ENCODE measurements at places on chromosomes 13 and 19. TPM values are rescaled to one million over a fixed set of nuclear protein-coding genes. Genes with fewer than 3 reads are reported as not detected.

GRCh38 chr13:37899753-37900152 lies 30.2 kb upstream of the TRPC4 start:
- H3K4me1 ChIP-seq, result no peaks in the 10 kb centered on the region
- no peaks in the 10 kb centered on the region for H3K27me3 ChIP-seq
- no peak for DNase-seq
- H3K4me3 ChIP-seq, result no peak overlapping the region
- H3K27ac ChIP-seq, result no peak overlapping the region
- no peaks in the 10 kb centered on the region for H3K36me3 ChIP-seq

GRCh38 chr19:49473868-49474541 lies at the start of gene FLT3LG:
Gene FLT3LG (plus strand): TSS chr19:49474215. CDS start chr19:49474640, 425 bp downstream.
- H3K27me3 ChIP-seq, result no peaks in the 10 kb centered on the region
- DNase-seq, result peak; percentile 79
- peaks cover 7% of the 10 kb centered on the region for H3K36me3 ChIP-seq
- peak within 1 kb of the TSS; percentile 41 for H3K27ac ChIP-seq
- peaks cover 4% of the 10 kb centered on the region for H3K4me1 ChIP-seq

DNA sequence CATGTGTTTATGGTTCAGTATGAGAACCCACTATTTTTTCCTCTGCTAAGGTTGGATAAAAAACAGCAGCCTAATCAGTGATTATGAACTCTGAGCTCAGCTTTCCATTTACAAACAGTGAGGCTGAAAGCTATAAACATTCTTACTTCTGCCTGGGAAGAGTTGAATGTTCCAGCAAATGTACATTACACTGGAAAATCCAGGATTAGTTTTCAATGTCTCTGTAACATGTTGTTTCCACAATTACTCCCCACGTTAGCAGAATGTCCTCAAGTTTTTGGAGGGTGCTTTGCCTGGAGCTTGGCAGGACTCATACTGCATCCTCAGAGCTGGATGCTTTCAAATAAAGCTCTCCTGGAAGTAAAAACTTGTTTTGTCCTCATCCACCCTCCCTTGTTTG lies 150.4 kb downstream of the POSTN start:
- H3K4me1 ChIP-seq, result no peaks in the 10 kb centered on the region
- no peak overlapping the region for H3K4me3 ChIP-seq
- no peaks in the 10 kb centered on the region for H3K36me3 ChIP-seq
- no peak for DNase-seq

Gene KLK13
- not detected for total RNA-seq

Gene TMPRSS9
- not detected for total RNA-seq

Gene B3GNT8
- not detected for total RNA-seq

All from SJSA1 (cell line).